ENCODE measurements at places on chromosomes 4 and X. TPM values are rescaled to one million over a fixed set of nuclear protein-coding genes. Genes with fewer than 3 reads are reported as not detected.

CXorf49B gene
- total RNA-seq, result not detected

TRIM61 gene
- total RNA-seq, result not detected

MCUB gene
- total RNA-seq, result 430 TPM

KIAA1210 gene
- total RNA-seq, result under 0.01 TPM

PDCL2 gene
- total RNA-seq, result not detected

TMEM154 gene
- total RNA-seq, result 1.4 TPM

CXCL6 gene
- not detected for total RNA-seq

PLAC8 gene
- total RNA-seq, result 1.1 TPM

EDA gene
- 1.7 TPM for total RNA-seq

LRRC66 gene
- total RNA-seq, result 8.5 TPM

MAGEA9B gene
- total RNA-seq, result not detected

BMPR1B gene
- total RNA-seq, result 3.8 TPM

MAGEB1 gene
- not detected for total RNA-seq

TIGD4 gene
- total RNA-seq, result not detected

SERPINA7 gene
- total RNA-seq, result 0.75 TPM

CACNA1F gene
- total RNA-seq, result not detected

F8A1 gene
- total RNA-seq, result 77.0 TPM

Data from ascending aorta (tissue), 2 donors.